CD4-positive, alpha-beta T cell treated with Interleukin-21 for 1 hour (primary cell): ENCODE measurements at places on chromosomes 3 and 15.
A peak's percentile ranks its signal among the peaks of the same experiment; 100 is the strongest.

DNA sequence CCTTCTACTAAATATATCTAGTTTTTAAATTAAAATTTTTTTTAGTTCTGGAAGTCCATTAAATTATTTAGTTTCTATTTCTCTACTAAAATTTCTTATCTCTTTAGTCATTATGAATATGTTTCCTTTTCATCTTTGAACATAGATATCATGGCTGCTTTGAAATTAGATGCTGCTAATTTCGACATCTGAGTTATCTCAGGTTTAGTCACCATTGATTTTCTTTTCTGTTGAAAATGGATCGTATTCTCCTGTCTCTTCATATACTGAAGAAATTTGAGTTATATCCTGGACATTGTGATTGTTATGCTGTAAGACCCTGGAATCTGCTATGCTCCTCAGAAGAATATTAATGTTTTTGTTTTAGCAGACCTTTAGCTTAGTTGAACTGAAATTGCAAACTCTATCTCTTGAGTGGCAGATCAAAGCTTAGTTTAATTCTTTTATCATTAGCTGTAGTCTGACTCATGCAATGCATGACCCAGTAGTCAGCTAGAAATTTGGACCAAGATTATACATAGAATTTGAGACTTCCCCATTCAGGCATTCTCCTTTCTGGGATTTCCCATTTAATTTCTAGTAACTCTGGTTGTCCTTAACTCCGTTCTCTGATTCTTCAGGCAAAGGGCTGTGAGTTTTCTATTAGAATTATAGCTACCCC, 439.8 kb upstream of the IL12A start:
- DNase-seq, result no peak

- DNase-seq, result no peak
Observed at GRCh38 chr3:21839592-21839991, 88.6 kb upstream of the ZNF385D start.

- DNase-seq, result no peak
Observed at GRCh38 chr3:39900462-39901002, 91.1 kb downstream of the MYRIP start.

DNA sequence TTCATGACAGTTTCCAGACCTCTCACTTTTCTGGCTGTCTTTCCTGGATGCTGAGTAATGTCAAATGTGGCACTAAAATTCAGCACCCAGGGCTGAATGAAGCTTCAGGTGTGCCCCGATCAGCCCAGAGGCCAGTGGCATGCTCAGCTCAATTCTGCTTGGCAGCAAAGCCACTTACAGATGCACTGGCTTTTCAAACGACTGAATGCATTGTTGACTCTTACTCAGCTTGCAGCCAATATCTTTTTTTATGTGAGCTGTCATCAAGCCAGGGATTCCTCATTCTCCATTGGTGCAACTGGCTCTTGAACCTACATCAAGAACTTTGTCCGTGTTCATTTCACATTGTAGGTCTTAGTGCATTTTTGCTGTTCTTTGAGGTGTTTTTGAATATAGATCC, 60.7 kb downstream of the ZDHHC19 start:
- DNase-seq, result no peak

DNA sequence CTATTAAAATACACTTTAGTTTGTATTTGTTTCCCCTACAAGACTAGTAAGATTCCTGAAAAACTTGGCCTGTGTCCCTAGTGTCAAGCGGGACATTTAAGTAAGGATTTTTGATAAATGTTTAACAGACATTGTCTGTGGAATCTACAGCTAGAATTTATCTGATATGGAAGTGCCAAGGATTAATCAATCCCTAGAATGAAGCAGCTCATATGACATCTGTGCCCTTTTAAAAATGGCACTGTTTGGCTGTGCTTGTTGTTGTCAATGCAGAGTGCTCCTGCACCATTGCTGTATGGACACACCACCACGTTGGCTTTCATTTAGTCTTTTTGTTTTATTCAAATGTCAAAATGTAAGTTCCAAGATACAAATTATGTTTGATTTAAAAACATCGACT, 14.3 kb upstream of the PDCD7 start:
- DNase-seq, result no peak

- DNase-seq, result no peak
Observed at GRCh38 chr3:108024146-108024850, 66.5 kb downstream of the CD47 start.

GRCh38 chr3:16103472-16103871, 71.0 kb upstream of the GALNT15 start:
- no peak for DNase-seq

DNA sequence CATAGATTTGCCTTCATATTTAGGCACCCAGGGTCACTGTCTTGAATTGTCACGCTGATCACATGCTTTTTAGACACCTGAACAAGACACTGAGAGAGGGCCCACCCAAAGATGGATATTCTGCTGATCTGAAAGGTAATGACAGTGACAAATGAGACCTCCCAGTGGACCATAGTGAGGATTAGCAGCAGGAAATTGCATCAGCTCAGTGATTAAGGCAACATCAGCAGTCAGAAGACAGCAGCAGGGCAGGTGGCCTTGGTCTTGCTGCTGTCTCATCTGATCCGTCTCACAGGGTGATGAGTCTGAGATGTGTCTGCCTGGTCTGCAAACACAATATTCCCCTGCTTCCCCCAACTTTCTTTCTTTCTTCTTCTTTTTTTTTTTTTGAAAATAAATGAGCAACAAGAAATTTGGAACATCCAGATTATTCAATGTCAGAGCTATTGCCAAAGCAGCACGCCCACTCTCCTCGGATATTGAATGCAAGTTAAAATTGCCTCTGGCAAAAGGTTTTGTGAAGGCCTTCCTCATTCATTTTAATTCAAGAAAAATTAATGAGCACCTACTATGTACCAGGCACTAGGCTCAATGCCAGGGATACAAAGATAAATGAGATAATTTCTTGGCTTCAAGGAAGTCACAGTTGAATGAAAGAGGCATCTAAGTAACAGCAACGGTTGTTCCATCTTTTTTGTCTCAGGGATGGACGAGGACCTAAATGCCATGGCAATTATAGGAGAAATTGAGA, 14.1 kb downstream of the OTOL1 start:
- DNase-seq, result no peak

GRCh38 chr3:61358364-61358763, 107.1 kb upstream of the FHIT start:
- DNase-seq, result peak; percentile 3

GRCh38 chr15:74428442-74428787, 5.3 kb downstream of the SEMA7A start:
- DNase-seq, result no peak

DNA sequence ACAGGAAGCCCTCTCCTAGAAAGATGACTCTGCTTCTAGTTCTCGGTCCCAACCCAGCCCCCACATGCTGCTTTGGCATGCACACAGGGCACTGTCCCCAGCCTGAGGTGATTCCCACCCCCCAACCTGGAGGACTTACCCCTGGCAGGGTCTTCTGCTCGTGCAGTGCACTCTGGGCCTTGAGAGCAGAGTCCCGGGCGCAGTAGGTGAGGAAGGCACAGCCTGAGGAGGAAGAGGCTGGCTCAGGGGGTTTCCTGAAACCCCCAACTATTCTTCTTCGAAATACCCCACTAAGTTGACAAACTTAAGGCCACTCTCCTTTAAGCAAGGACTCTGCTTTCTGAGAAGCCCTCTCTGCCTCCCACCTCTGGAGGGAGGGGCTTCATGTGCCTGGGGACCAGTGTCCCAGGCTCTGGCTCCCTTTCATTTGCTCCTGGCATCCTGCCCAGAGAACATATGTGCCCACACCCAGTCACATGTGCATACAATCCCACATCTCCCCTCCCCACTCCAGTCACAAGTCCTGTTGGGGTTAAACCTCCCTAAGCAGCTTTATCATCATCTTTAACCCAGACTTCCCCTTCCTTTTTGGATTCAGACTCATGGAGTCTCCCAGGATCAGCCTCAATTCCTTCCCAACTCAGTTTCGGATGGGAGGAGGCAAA, 4.1 kb downstream of the CELF6 start:
- DNase-seq, result no peak

DNA sequence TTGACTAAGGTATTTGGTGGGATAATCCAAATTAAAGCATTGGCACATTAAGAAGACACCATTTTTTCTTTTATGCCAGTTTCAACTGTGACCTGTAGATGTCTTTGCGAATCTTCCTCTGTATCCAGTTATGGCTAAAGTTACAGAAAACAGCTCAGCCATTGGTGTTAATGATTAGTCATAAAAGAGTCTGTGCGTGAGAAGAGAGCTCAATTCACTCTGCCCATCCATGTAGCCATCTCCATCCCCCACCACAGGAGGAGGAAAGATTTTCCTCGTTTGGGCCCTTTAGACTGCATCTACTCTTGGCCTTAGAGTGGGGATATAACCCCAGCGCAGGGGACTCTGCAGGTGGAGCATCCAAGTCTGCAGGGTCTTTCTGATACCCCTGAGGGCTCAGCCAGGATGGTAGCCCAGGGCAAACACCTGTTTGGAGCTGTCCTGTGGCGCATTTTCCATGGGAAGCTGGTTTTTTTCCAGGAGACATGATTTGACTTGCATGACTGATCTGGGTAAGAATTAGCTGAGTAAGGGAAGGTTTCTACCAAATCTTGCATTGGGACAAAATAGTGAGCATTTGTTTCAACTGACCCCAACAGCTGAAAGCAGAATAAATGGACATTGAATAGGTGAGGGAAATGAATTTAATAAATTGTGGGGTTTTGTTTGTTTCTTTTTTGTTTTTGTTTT, 29.5 kb downstream of the NANOGP8 start:
- no peak for DNase-seq

DNA sequence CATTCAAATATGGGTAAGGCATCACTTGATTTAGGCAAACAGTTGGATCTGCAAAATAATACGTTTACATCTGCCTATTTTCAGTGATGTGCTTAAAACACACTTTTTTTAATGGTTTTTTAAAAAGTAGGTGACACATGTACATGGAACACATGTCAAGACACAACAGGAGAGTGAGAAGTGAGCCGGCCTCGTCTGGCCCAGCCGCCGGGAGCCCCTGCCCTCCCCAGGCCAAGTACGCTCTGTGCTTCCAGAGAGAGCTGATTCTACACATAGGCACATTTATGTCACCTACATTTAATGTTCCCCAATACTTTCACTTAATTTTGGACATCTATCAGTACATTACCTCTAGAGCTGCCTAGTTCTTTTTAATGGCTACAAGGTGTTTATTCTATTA, 3.8 kb downstream of the TM2D3 start:
- no peak for DNase-seq

DNA sequence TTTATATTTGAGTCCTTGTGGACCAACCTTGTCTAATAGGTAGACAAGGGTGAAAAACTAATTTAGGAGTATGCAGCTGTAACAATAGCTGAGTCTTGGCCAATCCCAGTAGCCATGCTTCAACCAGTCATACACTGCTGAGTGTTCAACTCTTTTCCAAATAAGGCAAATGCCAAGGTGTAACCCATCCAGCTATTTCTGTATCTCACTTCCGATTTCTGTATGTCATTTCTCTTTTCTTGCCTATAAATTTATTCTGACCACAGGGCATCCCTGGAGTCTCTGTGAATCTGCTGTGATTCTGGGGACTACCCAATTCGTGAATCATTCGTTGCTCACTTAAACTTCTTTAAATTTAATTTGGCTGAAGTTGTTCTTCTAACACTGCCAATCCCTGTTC, 93.2 kb downstream of the MAGI1 start:
- DNase-seq, result no peak

DNA sequence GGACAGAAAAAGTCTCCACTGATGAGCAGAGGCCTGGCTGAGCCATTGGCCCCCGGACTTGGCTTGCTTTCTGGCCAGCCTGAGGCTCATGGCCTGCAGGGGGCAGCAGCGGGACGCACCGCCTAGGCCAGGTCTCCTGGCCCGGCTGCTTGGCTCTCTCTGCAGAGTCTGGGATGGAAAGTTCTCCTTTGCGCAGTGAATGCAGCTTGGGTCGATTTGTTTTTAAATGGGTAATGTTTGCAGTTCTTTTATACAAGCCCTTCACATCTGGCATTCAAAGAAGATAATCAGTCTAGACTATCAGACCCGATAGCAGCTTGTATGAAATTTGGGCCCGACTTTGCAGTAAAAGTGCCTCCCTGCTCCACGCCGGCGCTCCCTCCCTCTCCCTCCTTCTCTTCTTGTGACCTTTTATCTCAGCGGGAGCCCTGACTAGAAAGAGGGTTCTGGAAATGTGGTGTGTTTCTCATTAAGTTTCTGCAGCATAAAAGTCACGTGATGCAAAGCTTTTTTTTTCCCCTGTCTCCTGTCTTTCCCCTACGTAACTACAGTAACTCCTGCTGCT, 59.9 kb downstream of the ZNF621 start:
- DNase-seq, result peak; percentile 59

DNA sequence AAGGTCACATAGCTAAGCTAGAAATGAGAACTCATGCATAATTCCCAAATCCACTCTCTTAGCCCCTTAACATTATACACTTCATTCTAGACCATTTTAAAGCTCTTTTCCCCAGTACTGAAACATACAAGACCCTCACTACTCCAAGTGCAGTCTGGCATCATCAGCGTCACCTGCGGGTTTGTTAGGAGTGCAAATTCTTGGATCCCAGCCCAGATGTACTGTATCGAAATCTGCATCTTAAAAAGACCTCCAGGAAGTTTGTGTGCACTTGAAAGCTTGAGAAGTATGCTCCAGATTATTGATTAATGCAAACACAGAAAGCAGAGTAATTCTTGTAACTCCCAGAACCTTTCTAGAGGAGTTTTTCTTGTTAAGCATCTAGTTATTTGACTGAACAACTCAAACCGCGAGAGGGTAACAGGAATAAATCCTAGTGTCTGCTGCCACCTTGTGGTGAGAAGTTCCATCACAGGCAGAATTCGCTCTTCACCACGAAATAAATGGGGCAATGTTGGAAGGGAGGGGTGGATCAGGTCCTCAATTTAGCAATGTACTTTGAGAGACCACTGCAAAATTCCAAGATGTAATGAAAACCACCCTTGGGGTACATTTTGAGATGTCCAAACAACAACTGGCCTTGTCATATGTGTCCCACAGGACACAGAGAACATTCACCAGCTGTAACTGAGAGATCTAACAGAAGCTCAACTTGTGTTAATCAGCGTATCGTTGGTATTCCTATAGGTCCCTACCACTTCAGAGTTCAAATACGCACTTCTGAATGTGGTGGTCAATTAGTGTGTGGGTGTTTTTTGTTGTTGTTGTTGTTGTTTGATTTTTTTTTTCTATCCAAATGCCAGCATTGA, 583 bp upstream of the C3orf49 start:
- peak; percentile 60 for DNase-seq

GRCh38 chr15:80804970-80805495, 25.9 kb downstream of the CEMIP start:
- DNase-seq, result no peak

- DNase-seq, result no peak
Observed at GRCh38 chr15:39852250-39852649, 67.8 kb downstream of the GPR176 start.

GRCh38 chr15:90004671-90005070, 3.5 kb downstream of the ZNF710 start:
- no peak for DNase-seq

DNA sequence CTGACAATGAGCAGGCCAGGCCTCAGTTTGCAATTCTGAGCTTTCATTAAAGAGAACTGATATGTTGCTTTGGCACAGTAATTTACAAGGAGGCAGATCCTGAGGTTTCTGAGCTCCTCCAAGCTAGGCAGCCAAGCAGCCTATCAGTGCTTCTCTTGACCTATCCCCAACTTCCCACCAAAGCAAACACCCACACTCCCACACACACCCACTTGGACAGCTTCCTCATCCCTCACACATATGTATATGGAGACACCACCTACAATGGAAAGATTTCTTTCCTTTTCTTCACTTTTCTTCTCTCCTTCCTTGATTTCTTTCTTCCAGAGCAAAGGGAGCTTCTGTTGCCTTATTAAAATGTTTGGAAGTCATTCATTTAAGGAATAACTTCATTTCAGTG, 217.0 kb downstream of the NLGN1 start:
- DNase-seq, result no peak
